ENCODE measurements at places on chromosomes 7 and 10.

DNA sequence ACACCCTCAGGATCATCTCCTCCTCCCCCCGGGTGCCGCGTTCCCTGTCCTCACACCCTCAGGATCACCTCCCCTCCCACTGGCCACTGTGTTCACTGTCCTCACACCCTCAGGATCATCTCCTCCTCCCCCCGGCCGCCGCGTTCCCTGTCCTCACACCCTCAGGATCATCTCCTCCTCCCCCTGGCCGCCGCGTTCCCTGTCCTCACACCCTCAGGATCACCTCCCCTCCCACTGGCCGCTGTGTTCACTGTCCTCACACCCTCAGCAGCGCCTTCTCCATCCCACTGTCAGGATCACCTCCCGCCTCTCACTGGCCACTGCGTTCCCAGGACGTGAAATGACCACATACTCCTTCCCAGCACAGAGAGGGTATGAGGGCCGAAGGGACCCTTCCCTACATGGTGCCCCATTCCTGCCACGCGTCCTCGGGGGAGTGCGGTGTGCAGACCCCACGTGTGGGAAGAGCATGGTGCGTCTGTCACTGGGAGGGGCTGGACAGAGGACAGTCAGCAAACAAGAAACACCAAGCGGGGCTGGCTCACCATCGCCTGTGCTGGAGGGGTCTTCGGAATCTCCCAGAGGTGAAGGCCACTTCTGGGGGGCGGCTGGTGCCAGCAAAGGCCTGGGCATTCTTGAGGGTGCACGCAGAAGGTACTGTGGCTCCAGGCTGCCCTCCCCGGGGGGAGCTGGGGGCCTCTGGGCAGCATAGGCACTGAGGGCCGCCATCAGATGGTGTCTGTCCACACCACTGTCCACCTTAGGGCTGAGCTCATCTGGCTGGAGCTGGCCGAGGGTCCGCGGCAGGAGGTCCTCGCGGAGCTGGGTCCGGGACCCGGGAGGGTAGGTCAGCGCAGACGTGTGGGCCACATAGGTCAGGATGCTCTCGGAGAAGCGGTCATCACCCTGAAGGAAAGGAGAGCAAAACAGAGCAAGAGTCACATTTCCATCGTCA lies 421.0 kb downstream of the PTPRN2 start:
- no peak for DNase-seq

- no peak for DNase-seq
Measured at GRCh38 chr7:157539521-157539920, 202.7 kb downstream of the DNAJB6 start.

GRCh38 chr7:77716804-77717203 lies 20.5 kb downstream of the RSBN1L start:
- DNase-seq, result no peak

DNA sequence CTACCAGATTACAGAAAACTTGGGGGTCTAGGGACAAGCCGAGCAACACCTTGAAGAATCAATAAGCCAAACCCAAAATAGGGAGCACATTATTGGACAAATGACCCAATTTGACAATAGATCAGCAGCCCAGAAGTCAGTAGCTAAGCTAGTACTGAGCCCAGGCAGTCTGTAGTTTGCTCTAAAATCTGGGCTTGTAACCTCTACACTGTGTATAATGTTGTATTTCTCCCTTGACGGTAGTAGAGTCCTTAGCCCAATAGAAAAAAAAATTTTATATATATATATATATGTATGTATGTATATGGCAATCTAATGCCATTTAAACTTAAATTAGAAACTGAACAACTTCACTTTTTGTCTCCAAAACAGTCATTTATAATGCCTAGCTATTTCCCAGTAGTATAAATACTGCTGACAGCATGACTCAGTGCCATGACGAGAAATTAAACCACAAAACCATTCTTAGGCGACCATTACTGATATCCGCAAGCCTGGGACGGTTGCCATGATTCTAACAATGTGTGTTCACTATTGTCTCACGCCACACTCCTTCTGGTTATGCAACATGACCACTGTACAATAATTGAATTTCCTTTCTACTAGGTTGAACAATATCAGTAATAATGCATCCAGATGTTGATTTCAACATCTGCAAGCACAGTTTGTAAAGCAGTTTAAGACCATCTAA lies 110.5 kb downstream of the IPMK start:
- DNase-seq, result no peak

GRCh38 chr10:90999512-91000172 lies 78.8 kb upstream of the ANKRD1 start:
- no peak for DNase-seq

- DNase-seq, result no peak
Measured at GRCh38 chr10:35339942-35340341, 3.6 kb downstream of the CCNY start.

DNA sequence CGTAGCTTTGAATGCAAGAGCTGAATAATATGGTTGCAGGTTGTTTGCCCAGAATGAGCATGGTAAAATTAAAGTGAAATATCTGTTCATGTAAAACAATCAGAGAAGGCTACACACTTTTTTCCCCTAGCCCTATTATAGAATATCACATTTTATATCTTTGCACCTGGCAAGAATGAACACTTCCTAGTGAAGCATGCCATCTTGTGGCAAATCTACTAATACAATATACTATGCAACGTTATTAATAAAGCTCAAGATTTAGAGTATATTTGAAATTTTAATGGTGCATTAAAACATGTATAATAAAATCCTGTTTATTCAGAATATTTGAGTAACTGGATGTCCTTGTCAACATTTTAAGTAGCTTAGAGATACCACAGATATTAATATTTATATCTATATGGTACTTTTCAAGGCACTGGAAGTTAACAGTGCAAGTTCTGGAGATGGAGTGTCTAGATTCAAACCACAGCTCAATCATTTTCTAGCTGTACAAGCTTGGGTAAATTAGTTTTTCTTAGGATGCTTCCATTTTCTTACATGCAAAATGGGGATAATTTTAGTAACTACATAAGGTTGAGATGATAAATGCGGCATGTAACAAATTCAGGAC lies 643.1 kb upstream of the SEMA3D start:
- no peak for DNase-seq

All from CD8-positive, alpha-beta T cell (primary cell).